ENCODE measurements at places on chromosomes 13 and 19.

DNA sequence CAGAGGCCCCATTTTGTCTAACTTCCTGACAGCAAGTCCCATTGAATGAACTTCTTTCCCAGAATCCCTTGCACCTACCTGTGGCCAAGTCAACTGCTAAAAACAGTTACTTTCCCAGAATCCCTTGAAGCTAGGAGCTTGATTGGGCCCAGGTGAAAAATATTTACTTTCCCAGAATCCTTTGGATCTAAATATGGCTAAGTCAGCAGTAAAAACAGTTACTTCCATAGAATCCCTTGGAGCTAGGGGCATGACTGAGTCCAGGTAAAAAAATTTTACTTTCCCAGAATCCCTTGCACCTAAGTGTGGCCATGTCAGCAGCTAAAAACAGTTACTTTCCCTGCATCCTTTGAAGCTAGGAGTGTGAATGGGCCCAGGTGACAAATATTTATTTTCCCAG lies 13.2 kb upstream of the MEIS3 start:
- DNase-seq: no peak

DNA sequence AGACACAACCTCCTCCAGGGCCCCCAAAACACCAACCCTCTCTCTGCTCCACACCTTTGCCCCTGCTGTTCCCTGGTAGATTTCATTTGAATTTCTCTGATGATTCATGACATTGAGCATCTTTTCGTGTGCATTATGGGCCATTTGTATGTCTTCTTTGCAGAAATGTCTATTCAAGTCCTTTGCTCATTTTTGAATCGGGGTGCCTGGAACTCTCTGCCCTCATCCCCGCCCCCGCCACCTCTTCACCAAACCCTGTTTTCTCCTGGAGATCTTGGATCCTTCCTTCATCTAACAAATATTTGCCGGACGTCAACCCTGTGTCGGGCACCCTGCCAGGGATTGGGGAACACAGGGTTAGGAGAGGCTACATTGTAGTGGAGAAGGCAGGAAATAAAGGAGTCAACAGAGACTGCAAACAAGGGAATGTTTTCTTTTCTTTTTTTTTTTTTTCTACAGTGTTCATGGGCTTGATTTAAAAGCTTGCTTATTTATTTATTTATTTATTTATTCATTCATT lies 25.5 kb upstream of the SLC1A5 start:
- no peak for DNase-seq

- DNase-seq: no peak
Measured at GRCh38 chr19:3504735-3505134, 1.4 kb upstream of the FZR1 start.

DNA sequence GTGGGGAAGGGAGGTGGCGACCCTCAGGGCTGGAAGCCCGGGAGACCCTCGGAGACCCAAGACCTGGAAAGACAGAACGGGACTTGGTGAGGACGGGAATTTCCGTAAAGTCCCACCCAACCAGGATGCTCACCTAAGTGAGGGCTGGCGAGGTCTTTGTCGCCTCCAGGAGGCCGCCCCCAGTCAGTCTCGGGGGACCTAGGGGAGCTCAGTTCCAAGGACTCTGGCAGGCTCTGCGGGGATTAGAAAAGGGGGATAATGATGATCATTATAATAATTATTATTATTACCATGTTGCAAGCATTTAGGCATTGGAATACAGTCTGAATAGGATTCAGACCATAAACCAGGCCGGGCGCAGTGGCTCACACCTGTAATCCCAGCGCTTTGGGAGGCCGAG lies 9.1 kb upstream of the HSD17B14 start:
- DNase-seq: no peak

- no peak for DNase-seq
Measured at GRCh38 chr13:95221971-95222732, 79.1 kb downstream of the ABCC4 start.

DNA sequence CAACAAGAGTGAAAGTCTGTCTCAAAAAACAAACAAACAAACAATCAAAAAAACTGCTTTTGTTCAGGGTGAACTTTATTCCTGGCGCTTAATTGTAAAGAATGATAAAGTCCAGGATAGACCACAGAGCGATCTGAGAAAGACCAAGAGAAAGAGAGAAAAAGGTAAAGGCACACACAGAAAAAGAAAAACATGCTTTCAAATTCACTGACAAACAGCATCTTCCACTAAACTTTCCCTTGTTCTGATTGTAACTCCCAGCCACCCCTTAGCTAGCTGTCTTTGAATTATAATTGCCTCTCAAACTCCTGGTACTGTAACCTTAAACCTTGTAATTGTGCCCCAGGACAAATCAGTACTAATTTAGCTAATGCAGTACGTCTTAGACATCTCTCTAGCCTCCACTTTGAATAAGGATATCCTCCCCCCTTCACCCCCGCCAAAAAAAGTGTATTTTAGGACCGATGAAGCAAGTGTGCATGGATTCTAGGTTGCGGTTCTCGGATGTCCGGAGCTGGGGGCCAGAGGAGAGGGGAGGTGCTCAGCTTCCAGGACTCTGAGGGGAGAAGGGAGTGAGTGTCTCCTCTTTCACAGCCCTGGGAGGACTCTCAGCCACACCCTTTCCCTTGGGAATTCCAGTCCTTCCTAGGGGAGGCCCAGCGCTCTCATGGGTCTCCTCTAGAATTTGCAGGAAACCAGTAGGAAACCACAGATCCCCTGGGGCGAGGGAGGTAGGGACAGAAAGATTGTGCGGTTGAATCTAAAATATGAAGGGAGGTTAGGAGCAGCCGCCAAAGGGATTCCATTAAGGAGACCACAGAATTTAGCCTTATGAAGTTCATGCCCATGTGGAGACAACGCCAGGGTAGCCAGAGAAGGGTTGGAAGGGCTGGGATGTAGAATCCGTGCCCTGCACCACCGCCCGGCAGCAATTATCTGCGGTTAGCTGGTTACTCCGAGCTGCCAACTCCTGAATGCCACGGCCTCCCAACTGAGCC lies 19.7 kb downstream of the ZNF536 start:
- no peak for DNase-seq

DNA sequence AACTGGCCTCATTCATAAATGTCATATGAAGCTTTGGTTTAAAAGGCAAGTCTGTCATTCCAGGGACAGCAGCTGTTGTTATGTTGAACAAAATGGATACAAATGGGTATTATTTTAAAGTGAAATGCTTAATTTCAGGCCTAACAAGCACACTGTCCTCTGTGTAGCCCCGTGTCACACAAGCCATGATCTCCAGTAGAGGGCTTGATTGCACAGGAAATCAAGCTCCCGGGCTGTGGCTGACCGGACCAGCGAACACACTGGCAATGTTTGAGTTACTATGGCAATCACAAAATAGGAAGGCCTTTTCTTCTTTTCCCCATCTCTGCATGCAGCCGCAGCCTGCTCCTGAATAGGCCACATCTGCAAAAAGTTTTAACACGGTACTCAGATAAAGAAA lies 64.0 kb upstream of the GSX1 start:
- DNase-seq: no peak

DNA sequence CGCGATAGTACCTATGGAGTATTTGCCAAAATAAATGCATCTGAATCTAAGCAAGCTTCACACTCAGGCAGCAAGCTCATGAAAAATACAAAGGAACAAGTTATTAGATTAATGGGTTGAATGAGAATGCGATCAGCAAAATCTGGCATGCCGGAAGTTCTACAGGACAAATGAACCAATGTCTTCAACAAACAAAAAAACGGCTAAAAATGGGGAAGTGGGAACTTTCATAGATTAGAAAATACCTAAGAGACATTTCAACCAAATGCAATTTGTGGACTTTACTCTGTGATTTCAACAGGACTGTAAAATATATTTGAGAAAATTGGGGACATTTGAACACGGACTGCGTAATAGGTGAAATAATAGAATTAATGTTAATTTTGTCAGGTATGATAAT lies 22.4 kb upstream of the RNASEH2B start:
- no peak for DNase-seq

GRCh38 chr19:7907122-7907521 lies 3.4 kb downstream of the MAP2K7 start:
- DNase-seq: no peak

GRCh38 chr13:41182231-41182630 lies 12.1 kb downstream of the KBTBD7 start:
- no peak for DNase-seq

DNA sequence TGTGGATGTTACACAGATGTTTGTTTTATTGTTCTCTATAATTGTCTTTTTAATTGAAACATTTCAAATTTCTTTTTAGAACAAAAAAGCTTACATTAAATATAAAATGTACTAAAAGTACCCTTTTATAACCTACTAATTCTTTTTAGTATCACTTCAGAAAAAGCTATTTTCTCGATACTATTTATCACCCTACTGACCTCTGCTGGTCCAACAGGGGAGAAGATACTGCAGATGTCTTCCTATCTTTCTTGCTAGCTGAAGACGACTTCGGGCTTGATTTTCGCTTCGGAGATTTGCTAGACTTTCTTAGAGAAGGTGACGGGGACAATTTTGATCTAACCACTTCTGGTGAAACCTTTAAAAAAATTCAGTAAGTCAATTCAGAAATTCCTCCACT lies 42.4 kb downstream of the ZC3H13 start:
- no peak for DNase-seq

DNA sequence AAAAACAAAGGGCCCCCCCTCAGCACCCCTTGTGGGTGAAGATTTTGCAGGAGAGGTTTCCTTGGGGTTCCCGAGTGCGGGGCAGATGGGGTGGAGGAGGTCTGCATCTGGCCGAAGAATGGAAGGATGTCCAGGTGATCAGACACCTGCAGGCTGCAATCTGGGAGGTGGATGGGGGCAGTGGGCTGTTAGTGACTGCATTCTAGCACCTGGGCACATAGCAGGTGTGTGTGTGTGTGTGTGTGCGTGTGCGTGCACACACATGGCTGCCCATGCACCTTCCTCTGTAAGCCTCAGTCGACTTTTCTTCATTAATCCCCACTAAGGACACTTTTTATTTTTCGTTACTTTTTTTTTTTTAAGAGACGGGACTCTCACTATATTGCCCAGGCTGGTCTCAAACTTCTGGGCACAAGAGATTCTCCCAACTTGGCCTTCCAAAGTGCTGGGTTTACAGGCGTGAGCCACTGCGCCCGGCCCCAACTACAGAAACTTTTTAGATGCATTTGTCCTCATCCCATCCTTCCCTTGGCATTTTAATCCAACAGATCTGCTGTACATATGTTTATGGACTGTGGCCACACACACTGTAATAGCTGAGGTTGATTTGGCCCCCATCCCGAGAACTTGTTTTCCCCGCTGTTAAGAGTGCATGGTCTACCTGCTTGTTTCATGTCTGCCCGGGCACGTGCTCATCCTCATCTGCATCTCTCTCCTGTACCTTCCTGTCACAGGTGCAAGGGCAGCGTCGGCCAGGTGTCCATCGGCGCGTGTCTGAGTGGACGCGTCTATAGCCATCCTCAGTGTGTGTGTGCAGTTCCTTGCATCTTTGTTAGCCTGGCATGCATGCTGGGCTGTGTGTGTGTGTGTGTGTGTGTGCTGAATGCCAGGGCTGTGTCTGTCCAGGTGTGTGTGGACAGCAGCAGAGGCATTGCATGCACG lies 731 bp downstream of the MAG start:
- DNase-seq: no peak

DNA sequence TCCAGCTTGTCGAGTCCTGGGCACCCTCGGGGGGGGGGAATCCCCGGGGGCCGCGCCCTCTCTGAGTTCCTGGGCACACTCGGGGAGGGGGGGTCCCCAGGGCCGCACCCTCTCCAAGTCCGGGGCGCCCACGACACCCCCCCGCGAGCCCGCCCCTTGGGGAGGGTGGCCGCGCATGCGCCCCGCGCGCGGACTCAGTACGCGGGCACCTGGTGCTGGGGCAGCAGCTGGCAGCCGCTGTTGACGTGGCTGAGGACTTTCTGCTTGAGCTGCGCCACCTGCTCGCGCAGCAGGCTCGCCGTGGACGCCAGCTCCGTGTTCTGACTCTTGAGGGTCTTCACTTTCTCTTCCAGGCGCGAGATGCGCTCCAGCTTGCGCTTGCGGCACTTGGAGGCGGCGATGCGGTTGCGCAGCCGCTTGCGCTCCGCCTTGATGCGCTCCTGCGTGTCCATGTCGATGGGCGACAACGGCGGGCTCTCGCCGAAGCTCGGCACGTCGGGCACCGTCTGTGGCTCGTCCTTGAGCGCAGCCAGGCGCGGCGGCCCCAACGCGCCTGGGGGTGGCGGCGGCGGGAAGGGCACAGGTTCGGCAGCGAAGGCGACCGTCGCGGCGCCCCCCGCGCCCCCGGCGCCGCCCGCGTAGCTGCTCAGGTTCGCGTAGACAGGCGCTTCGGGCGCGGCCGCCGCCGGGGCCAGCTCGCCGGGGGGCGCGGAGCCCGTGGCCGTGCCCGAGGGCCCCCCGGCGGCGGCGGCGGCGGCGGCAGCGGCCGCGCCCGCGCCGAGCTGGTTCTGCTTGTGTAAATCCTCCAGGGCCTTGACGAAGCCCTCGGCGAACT lies 958 bp downstream of the JUND start:
- peak; percentile 57 for DNase-seq

DNA sequence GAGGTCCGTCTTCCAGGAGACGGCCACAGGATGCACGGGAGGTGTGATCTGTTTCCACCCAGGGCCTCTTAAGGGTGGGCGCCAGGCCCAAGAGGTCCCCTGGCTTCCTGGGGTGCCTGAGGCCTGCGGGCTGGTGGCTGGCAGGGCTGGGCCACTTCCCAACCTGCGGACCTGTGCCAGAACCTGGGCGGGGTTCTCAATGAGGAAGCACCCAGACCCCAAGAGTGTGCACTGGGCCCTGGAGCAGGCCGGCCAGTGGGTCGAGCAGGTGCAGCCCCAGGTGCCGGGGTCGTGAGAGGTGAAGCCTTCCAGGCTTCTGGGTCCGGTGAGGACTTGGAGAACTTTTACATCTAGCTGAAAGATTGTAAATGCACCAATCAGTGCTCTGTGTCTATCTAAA lies 6.7 kb upstream of the MICU2 start:
- no peak for DNase-seq

DNA sequence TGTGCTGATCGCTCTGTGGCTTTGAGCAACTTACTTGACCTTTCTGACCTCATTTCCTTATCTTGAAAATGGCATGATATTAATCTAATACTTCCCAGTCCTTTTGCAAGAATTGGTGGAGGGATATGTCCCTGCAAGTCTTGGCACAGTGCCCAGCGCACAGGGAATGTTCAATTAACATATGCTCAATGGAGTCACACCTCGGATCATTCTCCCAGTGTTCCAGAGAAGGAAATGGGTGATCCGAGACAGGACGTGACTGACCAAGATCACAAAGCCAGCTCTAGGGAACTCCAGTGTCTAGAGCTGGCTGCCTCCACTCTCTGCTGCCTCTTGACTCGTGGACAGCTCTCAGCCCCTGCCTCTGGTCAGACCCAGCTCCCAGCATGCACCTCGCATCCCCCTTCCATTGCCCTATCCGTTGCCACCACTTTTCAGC lies 3.6 kb downstream of the CDC42EP5 start:
- DNase-seq: no peak

DNA sequence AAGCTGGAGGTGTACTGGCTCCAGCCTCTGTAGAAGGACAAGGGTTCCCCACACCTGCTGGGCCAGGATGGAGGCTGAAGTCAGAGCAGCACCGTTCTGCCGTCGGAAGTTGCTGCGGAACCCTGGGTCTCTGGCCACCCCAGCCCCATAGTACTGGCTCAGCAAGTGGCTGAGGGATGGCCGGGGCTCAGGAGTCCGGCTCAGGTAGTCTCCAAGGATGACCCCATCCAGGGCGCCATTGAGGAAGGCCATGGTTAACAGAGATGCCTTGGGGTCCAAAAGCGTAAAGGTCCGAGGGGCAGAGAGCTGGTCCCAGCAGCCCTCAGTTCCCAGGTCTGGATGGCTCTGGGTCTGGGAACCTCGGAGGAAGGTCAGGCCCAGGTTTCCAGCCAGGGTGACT lies 3.7 kb downstream of the PGLYRP2 start:
- no peak for DNase-seq

- DNase-seq: no peak
Measured at GRCh38 chr13:32010136-32010535, 21.4 kb upstream of the FRY start.
